NCI-H1105 (cell line): ENCODE measurements at places on chromosomes 16 and 17.

GRCh38 chr17:32440722-32441121 lies 3.6 kb upstream of the PSMD11 start:
- no peak for DNase-seq

DNA sequence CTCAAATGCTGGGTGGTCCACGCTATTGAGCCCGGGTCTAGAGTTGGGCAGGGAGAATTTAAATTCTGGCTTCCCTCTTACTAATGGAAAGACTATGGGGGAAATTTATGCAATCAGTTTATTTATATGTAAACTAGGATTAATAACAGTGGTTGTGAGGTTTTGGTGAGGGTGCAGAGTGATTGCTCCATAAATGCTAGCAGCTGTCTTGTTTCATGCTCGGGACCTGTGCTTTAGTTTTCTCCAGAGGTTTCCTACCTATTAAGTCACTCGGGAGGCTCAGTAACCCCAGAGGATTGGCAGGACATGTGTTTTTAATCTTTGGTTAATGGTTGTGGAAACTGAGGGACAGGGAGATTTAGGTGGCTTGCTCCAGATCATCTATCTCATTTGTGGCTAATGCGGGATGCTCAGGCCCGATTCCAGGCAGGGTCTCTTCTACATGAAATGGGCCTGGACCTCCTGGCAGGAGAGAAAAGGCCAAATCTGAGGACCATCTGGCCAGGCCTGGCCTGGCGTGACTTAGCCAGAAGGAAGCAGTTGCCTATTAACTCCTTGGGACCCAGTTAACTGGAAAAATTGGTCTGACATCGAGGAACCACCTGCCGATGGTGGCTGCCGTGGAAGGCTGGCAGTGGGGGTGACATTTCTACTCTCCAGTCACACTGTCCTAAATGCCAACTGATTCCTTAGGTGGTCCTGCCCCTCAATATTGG lies 2.1 kb downstream of the PRCD start:
- DNase-seq: no peak

- DNase-seq: no peak
These were observed 43.3 kb downstream of the USP32 start for GRCh38 chr17:60348616-60349015.

GRCh38 chr16:70746708-70747424 lies 54.1 kb downstream of the VAC14 start:
- no peak for DNase-seq

DNA sequence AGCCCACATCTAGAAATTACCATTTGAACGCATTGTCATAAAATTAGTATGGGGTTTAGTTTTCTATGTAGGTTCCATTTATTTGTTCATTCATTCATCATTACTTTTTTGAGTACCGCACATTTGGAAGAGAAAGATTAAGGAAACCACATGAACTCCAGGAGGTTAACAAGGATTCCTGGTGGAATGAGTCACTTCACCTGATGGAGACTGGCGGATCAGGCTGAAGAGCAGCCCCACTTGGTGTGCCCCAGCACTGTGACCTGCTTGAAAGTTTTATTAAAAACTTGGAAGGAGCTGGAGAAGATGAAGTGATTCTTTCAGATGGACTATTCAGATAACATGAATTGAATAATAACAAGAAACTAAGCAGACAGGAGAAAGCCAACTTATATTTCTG lies 293.6 kb upstream of the CDH11 start:
- no peak for DNase-seq

DNA sequence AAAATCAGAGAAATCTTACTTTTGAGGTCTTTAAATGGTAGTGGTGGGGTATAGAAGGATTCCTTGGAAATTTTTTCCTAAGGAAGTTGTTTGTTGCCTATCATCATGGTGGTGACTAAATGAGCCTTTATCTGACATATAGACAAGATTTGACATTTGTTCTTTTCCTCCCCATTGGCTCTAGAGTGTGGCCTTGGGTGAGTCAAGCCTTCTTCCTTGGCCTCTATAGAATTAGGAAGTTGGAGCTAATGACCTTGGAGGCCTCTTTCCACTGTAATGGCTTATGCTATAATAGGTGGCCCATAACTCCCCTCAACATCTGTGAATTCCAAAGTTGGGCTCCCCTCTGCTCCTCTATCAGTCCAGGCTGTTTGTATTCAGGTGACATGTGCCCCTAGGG lies 79.1 kb upstream of the HNF1B start:
- DNase-seq: no peak

GRCh38 chr17:39643271-39643670 lies 6.3 kb downstream of the STARD3 start:
- DNase-seq: no peak

DNA sequence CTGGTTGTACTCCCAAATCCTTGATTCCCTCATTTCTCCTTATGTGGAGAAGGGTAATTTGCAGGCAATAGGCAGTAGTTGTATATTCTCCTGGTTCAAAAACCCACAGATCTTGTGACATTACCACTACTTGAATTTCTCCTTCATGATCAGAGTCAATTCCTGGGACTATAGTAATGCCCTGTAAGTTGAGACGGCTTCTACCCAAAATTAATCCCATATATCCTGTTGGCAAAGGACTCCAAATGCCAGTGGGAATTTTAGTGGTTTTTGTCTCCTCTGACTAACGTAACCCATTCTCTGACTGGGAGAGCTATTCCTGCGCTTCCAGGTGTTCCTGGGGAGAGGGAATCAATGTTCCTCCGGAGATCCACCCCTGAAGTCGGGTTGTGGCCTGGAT lies 11.6 kb upstream of the ZNF689 start:
- DNase-seq: no peak

GRCh38 chr16:31351246-31351941 lies 3.6 kb upstream of the ITGAX start:
- no peak for DNase-seq

DNA sequence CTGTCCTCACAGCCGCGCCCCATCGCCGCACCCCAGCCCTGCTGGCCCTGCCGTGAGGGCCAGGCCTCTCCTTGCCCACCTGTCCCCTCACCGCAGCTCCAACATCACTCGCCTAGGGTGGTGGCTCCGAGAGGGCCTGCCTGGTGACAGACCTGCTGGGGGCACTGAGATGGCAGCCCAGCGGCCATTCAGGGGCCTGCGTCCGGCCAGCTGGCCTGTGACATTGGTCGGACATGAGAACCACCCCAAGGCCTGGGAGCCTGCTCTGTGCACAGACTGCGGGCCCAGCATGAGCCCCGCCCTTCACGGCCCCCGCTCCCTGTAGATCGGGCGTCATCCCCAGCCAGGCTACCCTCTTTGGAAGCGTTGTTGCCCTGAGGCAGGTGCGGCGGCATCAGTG lies 11.8 kb downstream of the NME3 start:
- DNase-seq: no peak

DNA sequence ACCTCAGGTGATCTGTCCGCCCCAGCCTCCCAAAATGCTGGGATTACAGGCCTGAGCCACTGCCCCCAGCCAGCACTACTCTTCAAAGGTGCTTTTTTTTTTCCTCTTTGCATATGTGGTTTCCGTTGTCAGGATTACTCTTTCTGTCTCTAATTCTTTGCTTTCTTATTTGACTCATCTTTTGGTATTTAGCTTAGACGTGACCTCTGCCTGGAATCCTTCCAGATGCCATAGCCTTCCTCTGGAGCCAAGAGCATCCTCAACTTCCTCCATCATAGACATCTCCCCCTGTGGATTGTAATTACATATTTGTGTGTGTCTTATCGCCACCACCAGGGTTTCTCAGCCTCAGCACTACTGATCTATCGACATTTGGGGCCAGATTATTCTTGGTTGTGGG lies 84.4 kb upstream of the XYLT1 start:
- DNase-seq: no peak

GRCh38 chr16:52453644-52454043 lies 93.3 kb downstream of the TOX3 start:
- DNase-seq: no peak

DNA sequence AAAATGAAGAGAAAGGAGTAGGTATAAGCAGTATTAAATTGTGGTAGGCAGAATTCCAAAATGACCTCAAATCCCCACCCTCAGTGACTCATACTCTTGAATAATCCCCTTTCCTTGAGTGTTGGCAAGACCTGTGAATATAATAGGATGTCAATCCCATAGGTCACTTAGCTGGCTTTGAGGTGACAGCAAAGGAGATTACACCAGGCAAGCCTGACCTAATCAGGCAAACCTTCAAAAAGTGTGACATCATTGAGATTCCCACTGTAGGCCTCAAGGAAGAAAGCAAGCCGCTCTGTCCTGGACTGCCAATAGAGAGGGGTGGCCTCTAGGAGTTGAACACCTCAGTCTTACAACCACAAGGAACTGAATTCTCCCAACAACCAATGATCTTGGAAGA lies 535.2 kb downstream of the RBFOX1 start:
- no peak for DNase-seq

DNA sequence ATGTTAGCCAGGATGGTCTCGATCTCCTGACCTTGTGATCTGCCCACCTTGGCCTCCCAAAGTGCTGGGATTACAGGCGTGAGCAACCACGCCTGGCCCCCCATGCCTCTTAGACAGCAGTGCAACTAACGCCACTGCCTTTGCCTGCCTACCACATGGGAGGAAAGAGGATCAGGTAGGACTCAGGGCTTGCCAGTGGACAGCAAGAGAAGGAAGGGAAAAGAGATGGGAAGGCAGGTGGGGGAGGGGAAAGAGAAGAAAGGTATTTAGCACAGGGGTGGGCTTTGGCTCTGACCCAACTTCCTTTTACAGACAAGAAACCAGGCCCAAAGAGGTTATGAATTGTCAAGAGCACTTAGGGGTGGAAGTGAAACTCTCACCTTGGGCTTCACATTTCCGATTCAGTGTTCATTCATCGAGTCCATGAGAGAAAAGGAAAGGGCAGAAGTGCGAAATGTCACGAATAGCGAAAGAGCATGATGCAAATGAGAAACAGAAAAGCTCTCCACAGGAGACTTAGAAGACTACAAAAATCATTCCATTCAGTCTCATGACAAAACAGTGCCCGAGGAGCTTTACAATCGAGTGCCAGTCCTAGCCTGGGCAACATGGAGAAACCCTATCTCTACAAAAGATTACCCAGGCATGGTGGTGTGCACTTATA lies 36.4 kb downstream of the CDK5R1 start:
- no peak for DNase-seq

- no peak for DNase-seq
These were observed 240.8 kb downstream of the C16orf95 start for GRCh38 chr16:87076331-87076949.

- DNase-seq: no peak
These were observed 46.7 kb upstream of the KDM8 start for GRCh38 chr16:27156579-27156978.

DNA sequence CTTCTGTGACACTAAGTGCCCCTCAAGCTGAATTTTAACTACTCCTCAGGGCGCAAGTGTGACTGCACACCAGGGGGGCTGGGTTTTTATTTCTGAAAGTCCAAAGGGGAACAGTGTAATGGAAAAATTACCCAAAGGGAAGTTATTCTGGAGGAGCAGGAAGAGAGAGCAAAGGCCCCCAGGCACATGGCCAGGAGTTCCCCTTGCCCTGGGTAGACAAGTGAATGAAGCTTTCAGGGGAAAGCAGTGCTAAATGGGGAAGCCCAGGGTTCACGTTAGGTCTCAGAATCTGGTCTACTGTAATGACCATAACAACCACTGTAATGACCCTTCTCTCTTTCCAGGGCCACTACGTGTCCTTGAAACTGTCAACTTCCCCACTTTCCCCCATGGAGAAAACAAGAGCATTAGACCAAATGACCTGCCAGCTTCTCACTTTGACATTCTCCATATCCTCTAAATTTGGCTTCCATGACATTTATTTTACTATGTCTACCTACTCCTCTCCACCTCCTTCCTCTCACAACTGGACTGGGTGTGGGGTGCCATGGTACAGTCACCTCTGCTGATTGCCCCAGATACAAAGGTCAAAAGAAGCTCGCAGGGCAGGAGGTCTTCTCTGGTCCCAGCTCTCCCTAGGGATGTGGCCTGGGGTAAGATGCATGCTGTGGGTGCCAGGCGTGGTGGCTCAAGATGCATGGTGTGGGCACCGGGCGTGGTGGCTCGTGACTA lies 34.1 kb upstream of the MMP2 start:
- DNase-seq: no peak

DNA sequence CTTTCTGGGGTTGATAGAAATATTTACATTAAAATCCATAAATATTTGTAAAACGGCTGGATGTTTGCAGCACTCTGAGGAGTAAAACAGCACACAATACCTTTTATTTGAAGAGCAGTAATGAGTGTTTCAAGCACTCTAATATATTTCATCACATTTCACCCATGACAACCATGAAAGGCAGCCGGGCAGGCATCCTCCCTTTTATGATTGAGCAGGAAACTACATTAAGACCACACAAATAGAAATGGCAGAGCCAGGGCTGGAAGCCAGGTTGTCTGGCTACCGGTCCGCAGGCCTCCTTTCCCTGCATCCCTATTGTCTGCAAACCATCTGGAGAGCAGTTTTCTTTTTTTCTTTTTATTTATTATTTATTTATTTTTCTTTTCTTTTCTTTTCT lies 23.1 kb upstream of the GPRC5C start:
- no peak for DNase-seq

DNA sequence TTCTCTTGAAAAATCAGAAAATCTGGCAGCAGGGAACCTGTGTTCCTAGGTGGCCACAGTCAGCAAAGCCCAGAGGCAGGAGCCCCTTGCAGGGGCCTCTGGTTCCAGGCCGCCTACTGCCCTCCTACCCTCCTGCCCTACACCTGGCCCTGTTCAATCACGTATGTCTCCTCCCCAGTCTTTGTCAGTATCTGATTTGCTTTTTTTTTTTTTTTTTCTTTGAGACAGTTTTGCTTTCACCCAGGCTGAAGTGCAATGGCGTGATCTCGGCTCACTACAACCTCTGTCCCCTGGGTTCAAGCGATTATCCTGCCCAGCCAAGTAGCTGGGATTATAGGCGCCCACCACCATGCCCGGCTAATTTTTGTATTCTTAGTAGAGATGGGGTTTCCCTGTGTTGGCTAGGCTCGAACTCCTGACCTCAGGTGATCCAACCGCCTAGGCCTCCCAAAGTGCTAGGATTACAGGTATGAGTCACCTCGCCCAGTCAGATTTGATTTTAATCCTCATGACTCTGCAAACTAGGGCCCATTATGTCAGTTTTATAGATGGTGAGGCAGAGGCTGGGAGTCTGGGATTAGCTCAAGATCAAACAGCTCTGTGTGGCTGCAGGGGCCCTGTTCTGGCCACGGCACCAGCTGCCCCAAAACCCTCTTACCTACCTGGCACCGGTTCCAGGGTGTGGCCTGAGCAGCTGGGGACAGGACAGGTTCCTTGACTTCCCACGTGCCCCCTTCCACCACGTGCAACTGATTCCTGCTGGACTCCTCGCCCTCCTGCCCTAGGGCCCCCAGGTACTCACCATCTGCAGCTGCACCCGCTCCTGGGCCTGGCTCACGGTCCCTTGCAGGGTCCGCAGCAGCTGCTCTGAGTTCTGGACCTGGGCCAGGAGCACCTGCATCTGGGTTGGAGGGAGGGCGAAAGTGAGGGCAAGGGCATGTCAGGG lies 14.7 kb downstream of the RABEP2 start:
- DNase-seq: peak; percentile 81

GRCh38 chr17:72838068-72838467 lies 254.4 kb downstream of the SLC39A11 start:
- DNase-seq: no peak

DNA sequence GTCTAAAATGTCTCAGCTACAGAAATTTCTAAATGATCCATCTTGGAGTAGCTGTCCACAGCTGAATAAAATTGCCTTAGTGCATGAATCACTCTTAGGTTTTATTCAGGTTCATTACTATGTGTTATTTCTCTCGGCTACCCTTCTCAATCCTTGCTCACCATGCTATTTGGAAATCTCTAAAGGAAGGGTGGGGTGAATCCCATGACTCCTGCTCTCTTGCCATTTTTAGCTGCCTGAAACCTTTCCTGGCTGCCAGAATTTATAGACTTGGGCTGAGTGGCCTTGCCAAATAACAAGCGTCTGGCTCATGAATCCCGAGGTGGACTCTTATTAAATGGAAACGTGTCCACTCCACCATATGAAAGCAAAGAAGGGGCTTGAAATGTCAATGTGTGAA lies 936.1 kb upstream of the SOX9 start:
- DNase-seq: no peak
